HAP-1 (cell line): ENCODE measurements at places on chromosomes 5 and 9.

GRCh38 chr5:67353500-67354450 is 157.2 kb upstream of the CD180 start:
- DNase-seq: peak; percentile 62

DNA sequence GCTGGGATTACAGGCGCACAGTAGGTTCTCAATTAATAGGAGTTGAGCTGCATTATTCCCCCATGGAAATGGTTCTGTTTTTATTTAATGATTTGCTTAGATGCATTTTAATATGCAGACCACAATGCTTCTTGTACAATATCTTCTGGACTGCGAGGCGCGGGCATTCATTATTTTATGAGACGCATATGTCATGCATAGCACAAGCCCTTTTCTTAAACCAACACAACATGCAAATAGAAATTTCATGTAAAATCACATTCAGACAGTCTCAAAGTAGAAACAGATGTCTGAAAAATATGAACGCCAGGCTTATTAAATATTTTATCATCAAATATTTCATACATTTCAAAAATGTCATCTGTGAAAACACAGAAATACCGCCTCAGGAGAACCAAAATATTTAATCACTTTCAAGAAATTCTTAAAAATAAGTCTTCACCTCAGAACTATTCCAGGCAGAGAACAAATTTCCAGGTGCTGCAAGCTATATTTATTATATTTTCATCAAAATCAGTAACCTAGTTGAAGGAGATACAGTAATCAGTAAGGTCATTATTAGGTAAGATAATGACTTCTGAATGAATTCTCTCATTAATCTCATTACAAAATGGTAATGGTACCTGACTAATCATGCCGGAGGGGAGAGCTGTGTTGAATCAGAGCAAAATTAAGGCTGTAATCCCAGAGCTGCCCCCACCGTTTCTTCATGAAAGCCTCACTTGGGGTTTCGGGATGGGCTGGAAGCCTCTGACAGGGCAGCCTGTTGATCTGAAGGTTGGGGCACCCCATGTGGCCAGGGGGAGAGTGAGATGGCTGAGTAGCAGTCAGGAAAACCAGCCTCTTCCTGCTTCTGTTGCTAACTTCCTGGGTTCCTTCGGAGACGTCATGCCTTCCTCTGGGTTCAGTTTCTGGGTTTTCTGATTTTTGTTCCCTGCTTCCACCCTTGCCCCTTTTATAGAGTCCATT is 133.9 kb upstream of the ZNF618 start:
- no peak for DNase-seq

- DNase-seq: no peak
Observed at GRCh38 chr9:128049843-128050242, 17.3 kb downstream of the NAIF1 start.

DNA sequence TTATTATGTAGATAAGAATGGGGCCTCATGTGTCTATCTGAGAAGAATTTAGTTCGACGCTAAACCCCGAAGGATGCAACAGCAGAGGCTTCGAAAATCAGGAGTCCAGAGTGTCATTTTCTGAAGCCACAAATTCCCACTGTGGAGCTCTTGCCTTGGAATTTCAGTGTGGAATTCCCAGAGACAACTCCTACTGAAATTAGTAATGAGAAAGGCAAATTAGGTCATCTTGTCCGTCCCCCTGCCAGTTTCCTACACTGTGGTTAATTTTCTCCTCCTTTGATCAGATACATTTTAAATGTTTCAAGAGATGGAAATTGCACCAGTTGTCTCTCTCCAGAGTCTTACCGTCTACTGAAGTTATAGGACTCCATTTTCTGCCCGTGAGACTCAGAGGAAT is 633.6 kb downstream of the BNC2 start:
- DNase-seq: no peak

GRCh38 chr5:179794575-179794974 is 789 bp downstream of the LTC4S start:
- no peak for DNase-seq

DNA sequence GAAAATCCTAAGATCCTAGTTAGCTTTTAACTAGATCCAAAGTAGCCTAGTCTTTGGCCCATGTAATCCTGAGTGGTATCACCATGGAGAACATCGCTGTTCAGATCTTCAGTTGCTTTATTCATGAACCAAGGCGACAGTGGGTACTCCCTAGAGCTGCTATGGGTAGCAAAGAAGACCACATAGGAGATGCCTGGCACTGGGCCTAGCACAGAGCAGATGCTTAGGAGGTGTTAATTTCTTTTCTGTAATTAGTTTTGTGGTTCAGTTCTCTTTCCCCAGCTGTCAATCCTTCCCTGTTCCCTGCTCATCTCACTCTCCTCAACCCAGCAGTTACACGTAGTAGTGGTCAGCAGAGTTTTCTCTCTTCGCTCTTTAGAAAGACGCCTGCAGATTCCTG is 9.3 kb downstream of the CAST start:
- no peak for DNase-seq

DNA sequence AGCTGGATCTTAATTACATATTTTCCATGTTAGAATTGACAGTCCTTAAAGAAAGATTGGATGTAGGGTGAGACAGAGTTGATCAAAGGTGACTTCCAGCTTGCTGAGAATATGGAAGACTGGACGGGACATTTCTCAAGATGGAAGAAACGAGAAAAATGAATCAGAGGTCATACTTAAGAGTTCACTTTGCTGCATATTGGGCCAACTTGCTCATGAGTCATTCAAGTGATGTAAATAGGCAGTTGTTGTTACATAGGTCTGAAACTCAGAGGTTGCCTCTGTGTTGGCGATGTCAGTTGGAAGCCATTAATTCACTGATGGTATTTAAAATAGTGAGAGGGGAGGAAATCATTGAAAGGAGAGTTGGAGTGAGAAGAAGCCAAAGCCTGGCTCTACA is 132.8 kb downstream of the CD180 start:
- DNase-seq: no peak

- DNase-seq: peak; percentile 82
Observed at GRCh38 chr5:181181650-181182565, 23.1 kb downstream of the TRIM7 start.

DNA sequence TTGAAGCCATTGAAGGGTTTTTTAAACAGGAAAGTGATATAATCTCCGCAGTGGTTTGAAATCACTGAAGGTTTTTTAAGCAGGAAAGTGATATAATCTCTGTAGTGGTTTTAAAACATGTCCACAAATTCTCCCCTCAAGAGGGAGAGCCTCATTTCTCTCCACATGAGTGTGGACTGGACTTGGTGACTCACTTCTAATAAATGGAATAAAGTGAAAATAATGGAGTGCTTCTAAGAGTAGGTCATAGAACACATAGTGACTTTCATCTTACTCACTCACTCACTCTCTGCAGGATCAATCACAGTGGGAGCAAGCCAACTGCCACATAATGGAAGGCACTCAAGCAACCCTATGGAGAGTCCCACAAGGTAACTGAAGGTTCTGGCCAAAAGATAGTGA is 12.0 kb downstream of the CTNNAL1 start:
- no peak for DNase-seq

GRCh38 chr9:36729906-36730305 is 157.2 kb downstream of the MELK start:
- no peak for DNase-seq

GRCh38 chr5:113053511-113053995 is 77.0 kb downstream of the DCP2 start:
- no peak for DNase-seq

DNA sequence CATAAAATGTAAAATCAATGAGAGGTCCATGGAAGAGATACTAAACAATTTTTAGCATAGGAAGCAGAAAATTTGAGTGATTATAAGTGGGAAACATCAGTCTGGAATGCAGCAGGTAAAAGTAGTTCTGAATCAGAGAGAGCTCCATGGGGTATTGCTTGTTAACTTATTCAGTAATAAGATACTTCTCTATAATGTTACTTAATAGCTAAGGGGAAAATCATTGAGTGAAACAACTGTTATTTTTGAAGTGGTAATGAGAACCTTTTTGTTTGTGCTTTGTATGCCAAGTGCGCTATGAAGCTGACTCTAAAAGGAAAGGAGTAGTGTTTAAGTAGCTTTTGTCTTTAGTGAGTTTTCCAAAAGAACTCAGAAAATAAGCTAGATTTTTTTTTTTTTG is 95.2 kb downstream of the ERBIN start:
- no peak for DNase-seq

DNA sequence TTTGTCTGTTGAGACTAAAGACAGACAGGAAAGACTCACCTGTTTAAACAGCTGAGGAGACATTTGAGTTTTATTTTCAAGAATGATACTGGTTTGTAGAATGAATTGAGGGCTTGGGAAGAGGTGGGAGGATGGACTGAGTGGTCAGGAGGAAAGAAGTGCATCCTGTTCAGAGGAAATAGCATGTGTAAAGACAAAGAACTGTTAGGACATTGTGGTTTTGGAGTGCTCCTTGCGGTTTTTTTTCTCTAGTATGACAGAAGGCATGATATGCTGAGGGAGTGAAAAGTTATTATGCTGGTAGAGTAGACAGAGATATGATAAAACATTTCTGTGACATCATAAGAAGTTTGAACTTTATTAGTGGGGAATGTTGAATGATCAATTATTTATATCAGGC is 270.7 kb upstream of the ELAVL2 start:
- DNase-seq: no peak

- DNase-seq: no peak
Observed at GRCh38 chr5:78701795-78702410, 53.3 kb upstream of the LHFPL2 start.

DNA sequence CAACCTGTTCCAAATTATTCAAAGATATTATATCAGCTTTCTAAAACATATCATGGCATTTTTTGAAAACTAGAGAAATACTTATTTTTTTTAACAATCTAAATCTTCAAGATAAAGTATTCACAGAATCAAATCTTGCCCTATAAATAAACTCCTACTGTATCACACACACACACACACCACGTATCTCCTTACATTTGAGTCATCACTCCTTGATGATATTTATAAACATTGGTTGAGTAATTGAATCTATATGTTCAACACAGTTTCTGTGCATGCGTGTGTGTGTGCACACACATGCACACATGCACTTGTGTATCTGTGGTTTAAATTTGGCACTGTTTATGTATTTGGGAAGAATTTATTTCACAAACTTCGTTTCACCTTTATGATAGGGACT is 1716.4 kb downstream of the EFNA5 start:
- no peak for DNase-seq

- DNase-seq: peak; percentile 38
Observed at GRCh38 chr5:130155345-130156011, 251.2 kb downstream of the CHSY3 start.

- DNase-seq: no peak
Observed at GRCh38 chr5:179410291-179411160, 65.3 kb upstream of the ADAMTS2 start.

DNA sequence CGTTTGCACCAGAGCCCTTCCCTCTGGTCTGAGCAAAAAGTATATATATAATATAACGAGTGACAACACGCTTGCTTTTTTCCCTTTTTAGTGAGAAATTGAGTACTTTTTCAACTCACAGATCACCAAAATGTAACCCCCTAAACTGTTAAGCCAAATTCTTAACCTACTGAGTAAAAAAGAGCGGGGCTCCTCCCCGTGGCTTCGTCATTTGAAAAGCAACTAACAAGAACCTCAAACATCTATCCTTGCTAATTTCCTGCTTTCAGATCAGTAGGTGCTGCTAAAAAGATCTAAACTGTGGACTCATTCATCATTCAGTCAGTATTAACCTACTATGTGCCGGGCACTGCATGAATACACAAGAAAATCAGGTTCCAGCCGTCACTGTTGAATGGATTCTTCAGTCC is 1.0 kb upstream of the PTBP3 start:
- no peak for DNase-seq

DNA sequence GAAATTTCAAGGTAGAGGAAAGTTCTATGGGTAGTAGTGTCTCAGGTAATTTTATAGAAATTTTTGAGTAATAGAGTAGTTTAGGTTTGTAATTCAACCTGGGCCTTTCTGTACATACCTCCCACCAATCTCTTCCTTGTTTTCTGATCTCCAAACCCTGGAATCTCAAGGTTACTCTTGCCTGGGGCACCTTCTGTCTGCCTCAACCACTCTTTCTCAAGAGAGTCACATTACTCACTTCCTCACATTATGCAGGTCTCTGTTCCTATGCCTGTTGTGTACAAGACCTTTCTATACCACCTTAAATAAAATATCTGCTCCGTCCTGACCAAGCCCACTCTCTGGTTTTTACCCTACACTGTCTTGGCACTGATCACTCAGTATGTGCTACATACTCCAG is 412.6 kb upstream of the CTNND2 start:
- no peak for DNase-seq

GRCh38 chr5:126414874-126415502 is 8.2 kb upstream of the GRAMD2B start:
- DNase-seq: no peak

DNA sequence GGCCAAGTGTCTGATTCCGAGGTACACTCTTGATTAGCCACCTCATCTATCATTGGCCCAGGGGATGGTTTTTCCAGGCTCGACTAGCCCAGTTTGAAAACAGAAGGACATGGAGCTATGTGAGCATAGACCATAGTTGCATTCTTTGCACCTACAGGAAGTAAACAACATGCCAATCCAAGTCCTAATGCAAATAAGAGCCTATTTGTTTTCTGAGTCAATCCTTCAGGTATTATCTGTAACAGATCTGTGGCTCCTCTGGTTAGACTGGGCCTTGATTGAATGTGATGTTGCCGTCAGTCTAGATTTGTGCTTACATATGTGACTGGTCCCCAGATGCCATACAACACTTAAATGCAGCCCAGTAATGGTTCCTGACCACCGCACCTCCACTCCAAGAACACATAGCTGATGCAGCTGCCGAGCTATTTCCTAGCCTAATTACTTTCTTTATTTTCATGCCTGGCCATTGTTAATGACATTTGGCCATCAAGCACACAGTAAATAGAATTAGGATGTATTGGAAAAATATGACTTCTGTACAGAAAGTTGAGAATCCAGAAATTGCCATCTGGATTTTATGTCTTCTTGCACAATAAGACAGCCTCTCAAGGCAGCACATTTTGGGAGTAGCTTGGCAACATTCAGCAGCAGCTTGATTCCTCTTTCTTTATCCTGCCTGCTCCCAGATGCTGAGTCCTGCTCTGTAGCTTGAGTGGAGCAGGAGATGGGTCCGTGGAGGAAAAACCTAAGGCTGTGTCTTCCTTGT is 29.5 kb upstream of the ARHGAP26 start:
- DNase-seq: no peak

DNA sequence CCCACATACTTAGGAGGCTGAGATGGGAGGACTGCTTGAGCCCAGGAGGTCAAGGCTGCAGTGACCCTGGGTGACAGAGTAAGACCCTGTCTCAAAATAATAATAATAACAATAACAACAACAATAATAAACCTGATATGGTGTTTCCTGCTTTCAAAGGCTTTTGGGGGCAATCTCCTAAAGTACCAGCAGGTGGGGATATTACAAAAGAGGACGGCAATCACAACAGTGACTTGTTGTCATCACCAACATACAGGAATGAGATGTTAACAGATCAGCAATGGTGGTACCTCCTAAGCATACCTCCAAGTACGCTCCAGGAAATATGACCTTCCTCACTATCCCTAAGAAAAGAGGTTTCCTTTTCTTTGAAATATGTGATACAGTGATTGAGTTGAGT is 91.1 kb upstream of the RNF180 start:
- DNase-seq: peak; percentile 47
